ELR (cell line): ENCODE measurements at places on chromosomes 16 and 17.

DNA sequence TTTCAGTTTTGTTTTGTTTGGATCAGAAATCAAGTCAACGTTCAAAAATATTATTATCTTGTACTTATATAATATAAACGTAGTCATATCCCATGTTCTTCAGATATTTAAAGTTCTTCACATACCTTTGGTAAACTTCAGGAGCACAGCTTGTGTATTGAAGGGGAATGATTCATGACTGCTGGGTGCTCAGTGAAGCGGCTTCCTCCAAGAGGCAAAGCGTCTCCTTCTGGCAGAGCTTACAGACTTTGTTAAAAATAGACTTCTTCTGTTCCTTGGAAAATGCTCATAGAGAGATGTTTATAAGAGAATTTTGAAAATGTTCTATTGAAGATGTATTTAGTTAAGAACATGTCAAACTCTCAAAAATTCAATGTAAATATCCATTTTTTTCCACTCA is 155.6 kb upstream of the CNTNAP4 start:
- no peak for DNase-seq

DNA sequence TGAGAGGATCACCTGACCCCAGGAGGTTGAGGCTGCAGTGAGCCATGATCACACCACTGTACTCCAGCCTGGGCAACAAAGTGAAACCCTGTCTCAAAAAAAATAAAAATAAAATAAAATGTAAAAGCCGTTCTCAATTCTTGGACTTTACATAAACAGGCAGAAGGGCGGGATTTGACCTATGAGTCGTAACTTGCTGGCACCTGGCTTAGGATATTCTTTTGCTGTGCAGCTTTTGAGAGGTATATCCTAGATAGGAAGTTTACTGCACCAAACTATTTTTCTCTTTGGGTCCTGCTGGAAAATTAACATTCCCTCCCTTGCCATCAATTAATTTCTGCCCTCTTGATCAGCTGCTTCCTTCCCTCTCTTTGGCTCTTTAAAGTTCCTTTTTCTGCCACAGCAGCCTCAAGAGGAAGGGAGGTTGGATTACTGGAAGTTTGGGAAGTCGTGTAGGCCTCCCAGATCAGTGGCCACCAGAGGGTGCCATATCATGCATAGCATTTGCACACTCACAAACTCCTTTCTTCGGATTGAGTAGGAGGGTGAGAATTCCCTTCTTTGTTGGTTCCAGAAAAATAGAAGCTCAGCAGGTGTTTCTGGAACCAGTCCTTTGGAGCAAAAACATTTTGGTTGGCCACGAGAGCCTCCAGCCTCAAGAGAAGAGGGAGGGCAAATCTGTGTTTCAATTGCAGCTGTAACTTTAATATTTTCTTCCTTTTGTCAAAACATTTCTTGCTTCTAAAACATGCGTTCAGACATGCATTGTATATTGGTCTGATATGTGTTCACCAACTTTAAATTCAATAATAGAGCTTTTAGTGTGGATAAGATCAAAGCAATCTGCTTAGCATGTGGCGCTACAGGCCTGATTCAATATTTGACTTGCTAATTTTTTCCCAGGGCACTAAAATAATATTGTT is 147.3 kb downstream of the CCDC182 start:
- DNase-seq, result peak; percentile 83

DNA sequence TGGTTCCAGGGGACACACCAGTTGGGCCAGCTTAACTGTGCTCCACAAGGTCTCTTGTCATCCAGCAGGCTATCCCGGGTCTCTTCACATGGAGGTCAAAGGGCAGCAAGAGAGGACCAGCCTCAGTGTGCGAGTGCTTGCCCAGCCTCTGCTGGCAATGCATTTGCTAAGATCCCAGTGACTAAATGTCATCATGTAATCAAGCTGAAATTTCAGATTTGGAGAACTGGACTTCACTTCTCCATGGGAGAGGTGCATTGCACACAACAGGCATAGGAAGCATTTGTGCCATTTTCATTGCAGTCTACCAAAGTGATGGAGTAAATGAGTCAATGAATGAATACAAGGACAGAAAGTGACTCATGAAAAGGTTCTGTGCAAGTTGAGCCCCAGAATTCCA is 51.2 kb upstream of the KDM8 start:
- no peak for DNase-seq

DNA sequence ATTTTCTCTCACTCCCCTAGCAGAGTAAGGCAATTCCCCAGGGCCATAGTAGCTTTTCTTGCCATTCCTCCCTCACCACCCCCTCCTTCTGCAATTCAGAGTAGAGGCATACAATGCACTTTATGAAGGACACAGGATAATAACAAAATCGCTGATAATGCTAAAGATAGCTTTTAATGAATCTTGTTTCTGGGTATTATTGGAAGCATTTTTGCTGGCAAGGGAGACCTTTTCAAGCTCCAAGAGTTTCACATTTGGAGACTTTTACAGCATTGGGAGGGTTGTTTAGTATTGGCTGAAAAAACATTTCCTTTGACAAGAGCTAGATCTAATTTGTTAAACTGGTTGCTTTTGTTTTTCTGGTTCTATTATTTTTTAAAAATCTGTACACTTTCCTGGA is 573.0 kb upstream of the C16orf82 start:
- DNase-seq, result no peak

- no peak for DNase-seq
Observed at GRCh38 chr16:84042879-84043485, 387 bp upstream of the SLC38A8 start.

GRCh38 chr17:15049795-15050160 is 215.3 kb downstream of the PMP22 start:
- DNase-seq, result no peak

GRCh38 chr17:49631496-49631895 is 46.4 kb downstream of the SPOP start:
- DNase-seq, result peak; percentile 35

DNA sequence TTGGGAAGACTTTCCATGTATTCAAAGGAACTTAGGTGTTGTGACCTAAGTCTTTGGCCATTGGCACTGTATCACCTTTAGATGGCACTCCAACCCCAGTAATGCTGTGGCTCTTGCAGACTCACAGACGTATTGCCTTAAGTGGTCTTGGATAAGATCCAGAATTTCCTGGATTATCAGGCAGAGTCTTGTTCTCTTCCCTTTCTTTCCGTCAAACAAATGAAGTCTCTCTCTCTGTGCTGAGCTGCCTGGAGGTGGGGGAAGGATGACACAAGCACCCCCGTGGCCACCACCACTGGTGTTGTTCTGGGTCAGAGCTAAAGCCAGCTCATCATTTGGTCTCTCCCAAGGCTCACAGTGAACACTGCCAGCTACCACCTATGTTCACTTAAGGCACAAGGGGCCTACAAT is 789.9 kb upstream of the KIF2B start:
- DNase-seq, result peak; percentile 85

GRCh38 chr17:8477715-8478441 is 42.2 kb downstream of the NDEL1 start:
- DNase-seq, result no peak

GRCh38 chr17:36609498-36609862 is 8.1 kb downstream of the MRM1 start:
- no peak for DNase-seq

DNA sequence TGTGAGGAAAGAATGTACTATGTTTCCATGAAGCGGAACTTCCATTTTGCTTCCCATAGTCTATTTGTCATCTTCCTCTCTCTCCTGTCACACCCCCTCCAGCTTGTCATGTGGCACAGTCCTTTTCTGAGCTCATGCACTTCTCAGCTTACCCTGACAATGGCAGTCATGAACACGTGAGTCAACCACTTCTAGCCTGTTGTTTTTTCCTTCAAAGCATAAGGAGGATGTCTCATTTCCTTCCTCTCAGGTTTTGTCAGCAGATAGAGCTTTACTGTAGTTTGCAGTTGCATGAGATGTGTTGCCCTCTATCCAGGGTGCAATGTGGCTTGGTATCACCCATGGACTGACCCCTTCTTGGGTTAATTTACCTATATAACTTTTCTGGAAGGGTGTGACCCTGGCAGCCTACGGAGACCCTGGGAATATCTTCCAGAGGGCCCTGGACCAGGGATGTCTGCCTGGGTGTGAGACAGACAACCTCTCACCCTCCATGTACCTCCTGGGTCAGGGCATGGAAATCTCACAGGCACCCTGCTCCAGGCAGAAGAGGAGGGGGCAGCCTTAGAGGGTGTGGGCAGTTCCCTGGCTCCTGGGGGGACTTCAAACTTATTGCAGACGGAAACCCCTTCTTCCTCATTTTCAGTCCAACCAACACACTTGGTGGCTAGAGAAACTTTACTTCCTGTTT is 4.0 kb upstream of the ZNF267 start:
- peak; percentile 98 for DNase-seq

DNA sequence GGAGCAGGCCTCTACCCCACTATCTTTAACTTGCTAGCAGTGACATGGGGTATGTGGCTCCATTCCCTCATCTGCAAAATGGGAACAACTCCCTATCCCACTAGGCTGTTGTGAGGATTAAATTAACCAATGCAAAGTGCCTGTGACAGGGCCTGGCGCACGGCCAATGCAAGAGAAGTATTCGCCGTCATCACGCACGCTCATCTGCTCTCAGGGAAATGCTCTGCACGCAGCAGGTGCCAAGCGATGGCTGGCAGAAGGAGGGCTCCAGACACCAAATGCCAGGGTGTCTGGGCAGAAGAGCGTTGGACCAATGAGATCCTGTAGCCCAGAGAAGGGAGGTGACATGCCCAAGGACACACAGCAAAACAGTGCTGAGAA is 17.3 kb downstream of the FAM83G start:
- no peak for DNase-seq

- peak; percentile 44 for DNase-seq
Observed at GRCh38 chr16:88705076-88705684, 1.0 kb downstream of the RNF166 start.

GRCh38 chr17:38701504-38702165 is 3.4 kb upstream of the MLLT6 start:
- peak; percentile 63 for DNase-seq

DNA sequence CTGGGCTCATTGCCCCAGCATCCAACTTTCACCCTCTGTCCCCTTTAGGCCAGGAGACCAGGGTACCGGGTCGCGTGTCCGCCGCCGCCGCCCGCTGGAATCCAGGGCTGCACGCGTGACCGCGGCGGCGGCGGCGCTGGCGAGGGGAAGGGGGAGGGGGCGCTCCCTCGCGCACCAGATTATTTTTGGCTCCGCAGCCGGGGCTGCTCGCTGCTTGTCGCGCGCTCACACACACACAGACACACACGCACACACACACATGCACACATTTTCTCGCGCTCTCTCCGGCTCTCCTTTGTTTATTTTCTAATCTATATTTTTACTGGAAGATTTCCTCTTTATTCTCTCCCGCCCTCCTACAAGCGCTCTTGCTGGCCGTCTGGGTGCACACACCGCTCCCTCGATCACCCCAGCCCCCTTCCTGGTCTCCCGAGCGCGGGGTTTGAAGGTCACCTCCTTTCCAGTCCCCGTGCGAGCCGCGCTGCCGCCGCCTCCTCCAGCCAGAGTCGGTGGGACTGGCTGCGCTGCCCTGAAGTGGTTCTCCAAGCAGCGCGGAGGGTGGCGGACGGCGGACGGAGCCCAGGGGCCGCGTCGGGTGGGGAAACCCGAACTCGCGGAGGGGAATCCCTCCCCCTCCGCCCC is 921.4 kb upstream of the EEF2KMT start:
- no peak for DNase-seq

DNA sequence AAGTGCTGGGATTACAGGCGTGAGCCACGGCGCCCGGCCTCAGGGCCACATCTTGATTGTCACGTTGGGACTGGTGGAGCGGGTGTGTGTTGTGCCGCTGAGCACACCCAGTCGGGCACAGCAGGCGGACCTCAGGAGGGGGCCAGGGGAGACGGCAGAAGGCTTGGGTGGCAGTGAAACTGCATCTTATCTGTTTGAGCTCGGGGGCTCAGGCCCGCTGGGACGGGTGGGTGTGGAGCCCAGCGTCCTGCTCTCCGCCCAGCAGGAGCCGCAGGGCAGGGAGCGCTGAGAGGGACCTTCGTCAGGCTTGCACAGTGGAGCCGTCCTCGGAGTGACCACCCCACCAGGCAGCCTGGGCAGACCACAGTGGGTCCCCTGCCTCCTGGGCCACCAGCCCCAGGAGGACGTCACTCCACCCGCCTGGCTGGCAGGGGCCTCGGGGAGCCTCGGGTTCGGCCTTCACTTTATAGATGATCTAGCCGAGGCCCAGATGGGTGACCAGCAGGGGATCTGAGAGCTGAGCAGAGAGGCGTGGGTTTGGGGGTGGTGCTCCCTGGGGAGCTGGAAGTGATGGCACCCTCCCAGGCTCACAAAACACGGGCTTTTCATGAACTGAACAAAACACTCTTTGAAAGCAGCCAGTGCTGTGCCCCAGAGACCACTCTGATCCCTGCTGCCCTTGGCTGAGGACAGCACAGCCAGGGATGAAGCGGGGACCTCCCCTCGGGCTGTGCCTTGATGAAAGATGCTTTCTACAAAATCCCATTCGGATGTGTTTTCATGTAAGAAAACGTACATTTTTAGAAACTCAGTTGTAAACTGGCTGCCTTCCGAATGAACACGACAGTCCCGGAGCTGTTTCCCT is 181.1 kb downstream of the SEC14L1 start:
- DNase-seq, result peak; percentile 70

DNA sequence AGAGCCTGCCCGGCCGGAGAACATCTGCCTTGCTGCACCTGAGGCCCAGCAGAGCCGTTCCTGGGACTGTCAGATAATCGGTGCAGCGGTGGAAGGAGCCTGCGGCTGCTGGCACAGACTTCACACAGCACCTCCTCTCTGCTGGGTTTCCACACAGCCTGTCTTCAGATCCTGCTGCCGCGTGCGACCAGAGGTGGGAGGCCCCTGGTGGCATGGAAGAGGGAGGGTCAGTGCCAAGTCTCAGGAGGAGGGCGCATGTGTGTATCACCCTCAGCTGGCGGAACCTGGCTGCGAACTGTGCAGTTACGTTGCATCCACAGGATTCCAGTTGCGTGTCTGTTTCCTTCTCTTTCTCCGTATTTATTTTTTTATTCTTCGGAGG is 3.3 kb downstream of the CDK5R1 start:
- DNase-seq, result no peak

GRCh38 chr17:37488607-37489196 is 989 bp upstream of the DUSP14 start:
- DNase-seq, result peak; percentile 98

DNA sequence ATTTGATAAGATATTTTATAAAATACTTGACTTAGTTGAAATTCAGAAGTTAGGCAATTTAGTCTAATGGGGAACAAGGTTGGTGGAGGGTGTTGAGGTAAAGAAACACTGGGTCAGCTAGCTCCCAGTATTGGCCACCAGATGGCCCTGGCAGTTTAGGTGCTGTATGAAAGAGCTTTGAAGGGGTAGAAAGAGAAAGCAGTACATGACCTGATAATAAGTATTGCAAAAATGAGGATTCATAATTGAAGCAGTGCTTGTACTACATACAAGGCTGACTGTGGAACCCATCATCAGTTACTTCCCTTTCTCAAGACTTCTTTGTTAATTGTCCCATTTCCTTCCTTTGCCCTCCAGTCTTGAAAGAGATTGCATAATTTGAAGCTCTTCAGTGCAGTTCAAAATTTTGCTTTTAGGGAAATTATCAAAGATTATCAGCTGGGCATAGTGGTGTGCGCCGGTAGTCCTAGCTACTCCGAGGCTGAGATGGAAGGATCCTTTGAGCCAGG is 29.4 kb downstream of the TANC2 start:
- DNase-seq, result peak; percentile 65
